Epithelial cell of prostate (primary cell): ENCODE measurements at places on chromosomes 6 and 20.

DNA sequence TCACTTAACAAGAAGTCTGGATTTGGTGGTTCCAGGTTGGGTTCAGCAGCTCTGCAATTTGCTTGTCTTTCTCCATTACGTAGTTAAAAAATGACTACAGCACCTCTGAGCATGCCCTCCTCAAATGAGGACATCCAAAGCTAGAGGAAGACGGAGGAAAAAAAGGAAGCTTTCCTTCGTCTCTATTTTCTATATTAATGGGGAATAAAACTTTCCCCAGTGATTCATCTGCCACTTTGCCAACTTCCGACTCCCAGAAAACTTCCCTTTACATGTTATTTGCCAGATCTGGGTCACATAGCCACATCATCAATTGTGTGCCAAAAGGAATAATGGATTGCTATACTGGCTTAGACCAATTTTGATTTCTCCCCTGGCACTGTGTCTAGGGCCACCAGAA lies 69.5 kb downstream of the ZFAND3 start:
- no peak for DNase-seq

GRCh38 chr20:34549929-34550305 lies 8.6 kb upstream of the MAP1LC3A start:
- DNase-seq = no peak

GRCh38 chr6:17224056-17224455 lies 57.1 kb upstream of the RBM24 start:
- no peak for DNase-seq

GRCh38 chr6:79868098-79868722 lies 79.1 kb downstream of the ELOVL4 start:
- DNase-seq = no peak

- no peak for DNase-seq
These were observed 66.6 kb downstream of the PREX1 start for GRCh38 chr20:48761023-48761785.

- no peak for DNase-seq
These were observed 192.6 kb downstream of the CDH4 start for GRCh38 chr20:61444637-61445036.

GRCh38 chr6:5499644-5500306 lies 238.5 kb downstream of the FARS2 start:
- DNase-seq = no peak

DNA sequence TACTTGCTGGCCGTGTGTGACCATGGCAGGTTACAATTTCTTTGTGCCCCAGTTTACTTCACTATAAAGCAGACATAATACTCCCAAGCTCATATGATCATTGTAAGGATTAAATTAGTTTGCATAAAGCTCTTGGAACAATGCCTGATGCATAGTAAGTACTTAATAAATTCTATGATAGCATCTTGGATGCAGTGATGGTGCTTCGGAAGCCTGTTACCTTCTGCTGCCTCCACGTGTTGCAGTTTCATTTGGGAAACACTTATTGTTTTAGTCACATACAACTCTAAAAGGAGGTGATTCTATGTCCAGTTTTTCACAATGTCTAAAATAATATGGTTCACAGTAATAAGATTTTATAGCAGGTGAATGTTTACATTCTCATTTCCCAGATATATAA lies 343.9 kb downstream of the NRN1 start:
- DNase-seq = no peak

GRCh38 chr6:166541876-166542579 lies 44.5 kb downstream of the RAMACL start:
- DNase-seq = no peak

DNA sequence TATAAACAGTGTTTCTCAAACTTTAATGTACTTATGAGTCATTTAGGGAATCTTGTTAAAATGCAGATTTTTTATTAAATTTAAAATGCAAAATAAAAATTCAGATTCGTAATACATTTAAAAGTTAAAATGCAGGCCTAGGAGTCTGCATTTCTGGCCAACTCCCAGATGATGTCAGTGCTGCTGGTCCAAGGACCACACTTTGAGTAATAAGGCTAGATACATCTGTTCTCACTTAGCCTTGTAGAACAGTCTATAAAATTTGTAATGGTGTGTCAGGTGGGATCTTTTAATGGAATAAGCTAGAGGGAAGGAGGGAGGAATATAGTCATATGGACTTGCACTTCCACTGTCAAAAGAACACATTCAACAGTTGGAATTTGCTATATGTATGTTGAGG lies 295.6 kb upstream of the BMP2 start:
- DNase-seq = no peak

DNA sequence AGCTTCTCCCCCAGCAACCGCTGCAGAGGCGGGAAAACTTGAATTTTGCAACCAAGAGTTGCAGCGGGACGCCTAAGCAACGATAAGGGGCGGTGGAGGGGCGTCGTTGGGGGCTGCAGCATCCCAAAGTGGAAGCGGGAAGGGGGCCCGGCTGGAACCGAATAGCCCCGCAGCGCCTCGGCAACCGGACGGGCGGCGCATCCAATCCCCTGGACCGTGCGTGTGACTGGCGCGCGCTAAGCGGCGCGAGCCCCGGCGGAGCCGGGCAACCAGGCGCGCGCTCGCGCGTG lies 670 bp upstream of the PARD6B start:
- DNase-seq = no peak

- DNase-seq = no peak
These were observed 35.3 kb upstream of the CDKN1A start for GRCh38 chr6:36642913-36643817.

DNA sequence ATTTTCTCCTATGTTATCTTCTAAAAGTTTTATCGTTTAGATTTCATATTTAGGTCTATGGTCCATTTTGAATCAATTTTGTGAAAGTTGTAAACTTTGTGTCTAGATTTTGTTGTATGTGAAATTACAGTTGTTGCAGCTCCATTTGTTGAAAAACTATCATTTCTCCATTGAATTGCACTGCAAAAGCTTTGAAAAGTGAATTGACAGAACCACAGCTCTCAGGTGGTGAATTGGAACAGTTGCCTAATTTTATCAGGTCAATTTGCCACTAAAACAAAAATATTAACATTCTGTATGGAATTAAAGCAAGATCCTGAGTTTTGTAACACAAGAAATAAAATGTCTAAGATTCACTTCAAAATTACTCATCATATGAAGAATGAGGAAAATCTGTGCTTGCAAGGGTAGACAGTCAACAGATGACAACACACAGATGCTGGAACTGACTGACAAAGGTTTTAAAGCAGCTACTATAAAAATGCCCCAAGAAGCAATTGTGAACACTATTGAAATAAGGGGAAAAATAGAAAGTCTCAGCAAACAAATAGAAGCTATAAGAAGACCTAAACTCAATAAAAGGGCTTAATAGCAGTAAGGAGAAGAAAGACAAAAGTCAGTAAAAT lies 346.7 kb downstream of the PAX1 start:
- DNase-seq = no peak

DNA sequence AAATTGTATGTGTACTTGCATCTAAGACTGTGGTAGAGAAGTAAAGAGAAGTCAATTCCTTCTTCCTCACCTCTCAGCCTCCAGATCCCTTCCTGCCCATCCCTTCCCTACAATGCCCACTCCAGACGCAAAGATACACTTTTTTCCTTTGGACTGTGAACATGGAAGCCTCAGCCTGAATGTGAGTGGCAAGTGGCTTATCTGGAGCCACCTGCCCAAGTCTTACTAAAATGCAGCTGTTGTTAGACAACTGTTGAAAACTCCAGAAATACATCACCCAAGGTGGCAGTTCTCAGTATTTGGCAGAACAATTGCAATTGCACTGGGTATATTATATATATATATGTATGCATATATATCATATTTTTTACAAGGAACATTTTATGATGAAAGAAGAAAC lies 7.5 kb downstream of the VGLL2 start:
- no peak for DNase-seq

DNA sequence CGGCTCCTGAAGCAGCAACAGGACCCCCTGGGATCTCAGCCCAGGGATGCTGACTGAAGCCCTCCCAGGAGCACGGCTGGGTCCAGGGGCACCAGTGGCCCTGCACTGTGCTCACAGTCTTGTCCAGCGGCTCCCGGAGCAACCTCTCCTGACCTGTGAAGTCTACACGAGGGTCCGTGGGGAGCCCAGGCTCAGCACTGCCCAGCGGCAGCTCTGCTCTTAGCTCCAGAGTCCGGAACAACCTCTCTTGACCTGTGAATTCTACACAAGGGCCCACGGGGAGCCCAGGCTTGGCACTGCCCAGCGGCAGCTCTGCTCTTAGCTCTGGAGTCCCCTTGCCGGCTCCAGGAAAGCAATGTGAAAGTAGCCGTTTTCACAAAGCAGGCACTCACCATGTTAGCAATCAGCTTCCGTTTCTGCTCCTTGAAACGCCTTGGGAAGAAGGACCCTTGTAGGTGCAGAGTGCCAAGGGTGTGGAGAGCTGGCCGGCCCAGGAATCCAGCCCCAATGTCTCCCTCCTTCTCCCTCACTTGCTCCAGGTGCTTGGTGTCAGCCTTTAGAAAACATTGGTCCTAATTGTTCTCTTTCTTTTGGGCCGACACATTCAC lies 310.9 kb downstream of the CDH4 start:
- no peak for DNase-seq
